ENCODE measurements at places on chromosomes 1 and 21. TPM values are rescaled to one million over a fixed set of nuclear protein-coding genes. Genes with fewer than 3 reads are reported as not detected.

GRCh38 chr1:151494741-151495281 lies 16.4 kb upstream of the CGN start:
- peak; percentile 100 for DNase-seq

DNA sequence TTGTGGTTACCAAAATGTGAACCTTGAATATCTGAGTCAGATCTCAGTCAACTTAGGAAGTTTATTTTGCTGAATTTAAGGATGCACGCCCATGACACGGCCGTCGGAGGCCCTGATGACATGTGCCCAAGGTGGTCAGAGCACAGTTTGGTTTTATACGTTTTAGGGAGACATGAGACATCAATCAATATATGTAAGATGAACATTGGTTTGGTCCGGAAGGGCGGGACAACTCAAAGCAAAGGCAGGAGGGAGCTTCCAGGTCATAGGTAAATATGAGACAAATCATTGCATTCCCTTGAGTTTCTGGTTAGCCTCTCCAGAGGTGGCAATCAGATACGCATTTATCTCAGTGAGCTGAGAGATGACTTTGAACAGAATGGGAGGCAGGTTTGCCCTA lies 1.0 kb upstream of the PRMT2 start:
- peak; percentile 6 for DNase-seq

- DNase-seq, result no peak
Observed at GRCh38 chr1:64263335-64263734, 59.9 kb downstream of the UBE2U start.

Gene CTSK
- total RNA-seq, result 3.4 TPM

Gene HSD11B1
- total RNA-seq, result 1.5 TPM

- DNase-seq, result peak; percentile 26
Observed at GRCh38 chr1:236451796-236452373, 57.8 kb downstream of the EDARADD start.

DNA sequence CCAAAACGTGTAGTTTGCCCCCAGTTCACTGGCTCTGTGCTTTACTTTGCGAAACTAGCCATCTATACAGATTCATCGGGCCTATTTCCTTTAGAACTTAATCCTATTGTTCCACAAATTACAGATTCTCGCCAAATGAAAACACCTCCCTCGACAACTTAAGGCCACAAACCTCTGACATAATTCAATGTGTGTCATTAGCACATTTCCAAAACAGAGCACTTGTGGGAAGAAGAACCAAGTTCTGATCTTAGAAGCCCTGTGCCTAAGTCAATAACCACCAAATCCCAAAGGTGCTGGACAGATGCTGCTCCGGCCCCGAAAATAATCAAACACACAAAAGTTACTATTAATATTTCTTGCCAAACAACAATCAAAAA lies 93.9 kb downstream of the SLC45A1 start:
- DNase-seq, result no peak

GRCh38 chr21:41973427-41973831 lies 19.6 kb upstream of the C2CD2 start:
- no peak for DNase-seq

Gene CAPN9
- not detected for total RNA-seq

Gene DISP1
- total RNA-seq, result 5.0 TPM

GRCh38 chr1:161088587-161089110 lies 709 bp downstream of the NECTIN4 start:
- DNase-seq, result peak; percentile 73

- no peak for DNase-seq
Observed at GRCh38 chr1:152165286-152166077, 6.5 kb upstream of the RPTN start.

Gene CAMK1G
- not detected for total RNA-seq

GRCh38 chr1:14964711-14965055 lies 188.9 kb upstream of the TMEM51 start:
- DNase-seq, result no peak
